Colonic mucosa (tissue), 4 donors: ENCODE measurements at places on chromosomes 4 and X.

GRCh38 chr4:71932941-71933340 is 98.9 kb upstream of the NPFFR2 start:
- no peak overlapping the region for H3K4me3 ChIP-seq
- no peak overlapping the region for H3K27ac ChIP-seq
- H3K27me3 ChIP-seq = no peaks in the 10 kb centered on the region

- no peak for DNase-seq
- H3K27me3 ChIP-seq = no peaks in the 10 kb centered on the region
- H3K4me3 ChIP-seq = no peak overlapping the region
- no peaks in the 10 kb centered on the region for H3K4me1 ChIP-seq
- H3K36me3 ChIP-seq = no peaks in the 10 kb centered on the region
- no peak overlapping the region for H3K27ac ChIP-seq
These were observed 50.2 kb downstream of the MGST2 start for GRCh38 chr4:139715746-139716391.

DNA sequence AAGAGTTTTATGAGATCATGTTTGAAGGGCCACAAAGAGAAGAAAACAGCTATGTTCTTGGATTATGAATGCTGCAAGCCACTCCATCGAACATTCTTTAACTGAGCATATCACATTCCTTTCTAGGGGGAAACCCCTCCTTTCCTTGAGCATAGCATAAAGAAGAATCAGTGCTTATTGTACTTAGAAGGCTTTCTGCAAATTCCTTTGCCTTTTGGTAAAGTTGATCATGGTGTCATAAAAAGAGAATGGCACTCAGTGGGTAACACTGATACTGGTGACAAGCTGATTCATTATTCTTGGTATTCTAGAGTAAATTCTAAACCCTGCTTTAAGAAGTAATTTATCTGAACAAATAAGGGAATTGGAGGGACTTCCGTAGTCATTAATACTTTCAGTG is 88.5 kb upstream of the GPR34 start:
- no peak overlapping the region for H3K4me3 ChIP-seq
- H3K4me1 ChIP-seq = no peaks in the 10 kb centered on the region
- no peak for DNase-seq
- H3K36me3 ChIP-seq = no peaks in the 10 kb centered on the region

GRCh38 chr4:121041307-121042090 is 30.8 kb downstream of the NDNF start:
- H3K36me3 ChIP-seq = no peaks in the 10 kb centered on the region
- H3K27me3 ChIP-seq = no peaks in the 10 kb centered on the region
- DNase-seq = no peak
- no peak overlapping the region for H3K27ac ChIP-seq
- no peak overlapping the region for H3K4me3 ChIP-seq
- H3K4me1 ChIP-seq = no peaks in the 10 kb centered on the region

- H3K27me3 ChIP-seq = no peaks in the 10 kb centered on the region
- no peaks in the 10 kb centered on the region for H3K4me1 ChIP-seq
- no peak for DNase-seq
- no peak overlapping the region for H3K4me3 ChIP-seq
These were observed 27.0 kb downstream of the OTUD4 start for GRCh38 chr4:145153181-145153903.

DNA sequence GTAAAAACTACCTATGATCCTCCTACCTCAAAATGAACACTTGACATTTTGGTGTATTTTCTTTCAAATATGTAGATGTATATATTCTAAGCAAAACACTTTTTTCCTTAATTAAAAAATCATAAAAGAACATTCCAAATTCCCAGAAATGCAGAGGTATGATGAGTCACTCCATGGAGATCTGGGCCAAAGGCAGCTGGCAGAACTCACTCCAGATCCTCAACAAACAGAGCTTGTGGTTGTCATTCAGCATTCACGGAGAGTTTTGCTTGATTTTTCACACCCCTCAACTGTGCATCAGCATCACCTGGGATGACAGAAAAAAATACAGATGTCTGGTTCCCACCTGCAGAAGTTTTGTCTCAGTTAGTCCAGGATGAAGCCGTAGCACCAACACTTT is 144.6 kb downstream of the KIT start:
- no peak for DNase-seq
- H3K27ac ChIP-seq = no peak overlapping the region
- no peaks in the 10 kb centered on the region for H3K27me3 ChIP-seq
- H3K4me3 ChIP-seq = no peak overlapping the region
- H3K36me3 ChIP-seq = no peaks in the 10 kb centered on the region
- no peaks in the 10 kb centered on the region for H3K4me1 ChIP-seq

GRCh38 chr4:87497578-87497977 is 31.6 kb downstream of the SPARCL1 start:
- H3K27ac ChIP-seq = peak overlapping the region; percentile 29
- H3K4me1 ChIP-seq = no peaks in the 10 kb centered on the region
- no peak for DNase-seq
- no peak overlapping the region for H3K4me3 ChIP-seq

- H3K27me3 ChIP-seq = no peaks in the 10 kb centered on the region
- no peaks in the 10 kb centered on the region for H3K36me3 ChIP-seq
- H3K27ac ChIP-seq = peak overlapping the region; percentile 81
- no peak for DNase-seq
- H3K4me3 ChIP-seq = peak overlapping the region; percentile 78
These were observed 658 bp downstream of the ATP6AP2 start for GRCh38 chrX:40581336-40581920.
